GM12891 (cell line): ENCODE measurements at places on chromosomes 13 and 19.

DNA sequence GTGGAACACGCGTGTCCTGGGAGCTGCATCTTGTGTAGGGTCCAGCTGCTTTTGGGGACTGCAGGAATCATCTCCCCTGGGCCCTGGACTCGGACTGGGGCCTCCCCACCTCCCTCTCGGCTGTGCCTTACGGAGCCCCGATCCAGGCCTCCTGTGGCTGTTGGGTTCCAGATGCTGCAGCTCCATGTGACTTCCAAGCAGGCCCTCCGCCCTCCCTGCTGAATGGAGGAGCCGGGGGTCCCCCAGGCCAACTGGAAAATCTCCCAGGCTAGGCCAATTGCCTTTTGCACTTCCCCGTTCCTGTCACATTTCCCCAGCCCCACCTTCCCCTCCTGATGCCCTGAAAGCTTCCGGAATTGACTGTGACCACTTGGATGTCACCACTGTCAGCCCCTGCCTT lies 6.2 kb upstream of the PGLS start:
- no peak for DNase-seq

GRCh38 chr13:80083853-80084676 lies 256.9 kb downstream of the SPRY2 start:
- DNase-seq, result no peak

DNA sequence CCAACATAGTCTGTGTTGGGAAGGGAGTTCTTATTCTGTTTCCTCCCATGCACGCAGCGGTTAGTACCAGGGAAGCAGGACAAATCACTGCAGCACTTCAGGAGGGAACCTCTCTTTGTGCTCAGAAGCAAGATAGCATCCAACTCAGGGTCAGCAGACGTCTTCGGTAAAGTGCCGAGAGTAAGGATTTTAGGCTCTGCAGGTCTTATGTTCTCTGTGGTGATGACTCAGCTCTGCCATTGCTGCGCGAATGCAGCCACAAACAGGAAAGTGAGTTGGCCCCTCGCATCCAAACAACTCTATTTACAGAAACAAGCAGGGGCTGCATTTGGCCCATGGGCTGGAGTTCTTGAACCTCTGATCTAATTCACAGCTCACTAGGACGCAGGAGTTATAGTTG lies 122.1 kb upstream of the SPATA13 start:
- DNase-seq, result no peak

- no peak for DNase-seq
Measured at GRCh38 chr13:109211616-109212015, 574.8 kb downstream of the IRS2 start.

DNA sequence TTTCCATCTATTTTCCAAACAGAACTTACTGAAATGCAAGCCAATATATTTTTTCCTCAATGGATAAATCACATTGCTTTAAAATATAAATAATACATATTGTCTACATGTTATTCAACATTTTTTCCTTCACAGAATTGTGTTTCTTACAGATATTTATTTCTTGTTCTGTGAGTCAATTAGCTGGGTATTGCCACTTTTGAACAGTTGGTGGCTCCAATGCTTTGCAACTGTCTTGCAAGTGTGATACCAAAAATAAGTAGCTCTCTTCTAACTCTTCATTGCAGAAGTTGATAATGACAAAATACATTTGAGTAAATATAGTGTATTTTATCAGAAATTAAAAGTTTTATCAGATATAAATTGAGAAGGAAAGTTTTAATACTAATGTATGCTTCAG lies 17.1 kb upstream of the GPC5 start:
- no peak for DNase-seq

DNA sequence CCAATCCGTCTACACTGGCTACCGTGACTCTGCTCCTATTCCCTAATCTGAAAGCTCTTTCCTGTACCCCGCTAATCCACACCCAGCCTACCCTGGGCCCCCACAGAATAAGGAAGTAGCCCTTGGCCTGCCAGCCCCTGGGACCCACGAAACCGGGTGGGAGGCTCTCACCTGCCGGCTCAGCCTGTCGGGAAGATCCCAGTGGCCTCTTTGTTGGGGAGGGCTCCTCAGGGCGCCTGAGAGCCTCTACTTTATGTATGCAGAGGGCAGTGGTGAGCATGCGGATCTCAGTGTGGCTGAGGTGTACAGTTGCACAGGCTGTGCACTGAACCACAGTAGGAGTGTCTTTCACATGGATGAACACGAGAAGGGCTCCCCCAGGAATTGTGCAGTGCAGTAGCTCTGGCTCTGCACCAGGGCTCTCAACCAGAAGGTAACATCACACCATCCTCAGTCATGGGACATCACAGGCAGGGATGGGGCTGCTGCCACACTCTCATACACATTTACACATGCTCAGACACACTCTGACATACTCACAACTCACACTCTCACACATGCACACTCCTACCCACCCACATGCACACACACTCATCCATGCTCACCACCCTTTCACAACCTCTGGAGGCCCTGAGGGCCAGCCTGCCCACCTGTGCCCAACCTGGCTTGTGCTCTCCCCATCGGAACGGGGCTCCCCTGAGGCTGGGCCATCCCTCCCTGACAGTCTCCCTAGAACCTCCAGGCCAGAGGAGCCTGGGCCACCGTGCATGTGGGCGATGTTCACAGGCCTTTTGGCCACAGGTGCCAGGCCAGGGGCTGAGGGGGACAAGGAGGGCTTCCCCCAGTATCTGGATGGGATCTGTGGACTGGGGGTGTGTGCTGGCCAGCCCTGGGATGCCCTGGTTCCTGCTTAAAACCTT lies 135.0 kb downstream of the URI1 start:
- no peak for DNase-seq

GRCh38 chr13:39888865-39889810 lies 233.7 kb downstream of the COG6 start:
- DNase-seq, result no peak

- no peak for DNase-seq
Measured at GRCh38 chr19:43768273-43769050, 12.3 kb downstream of the KCNN4 start.

GRCh38 chr13:75372517-75372916 lies 109.5 kb downstream of the TBC1D4 start:
- no peak for DNase-seq

- DNase-seq, result peak; percentile 81
Measured at GRCh38 chr19:55599468-55599841, at the start of gene FIZ1. Gene FIZ1, minus strand, starts transcription at chr19:55599517. Its CDS starts 1,652 bp downstream, at chr19:55597865.

DNA sequence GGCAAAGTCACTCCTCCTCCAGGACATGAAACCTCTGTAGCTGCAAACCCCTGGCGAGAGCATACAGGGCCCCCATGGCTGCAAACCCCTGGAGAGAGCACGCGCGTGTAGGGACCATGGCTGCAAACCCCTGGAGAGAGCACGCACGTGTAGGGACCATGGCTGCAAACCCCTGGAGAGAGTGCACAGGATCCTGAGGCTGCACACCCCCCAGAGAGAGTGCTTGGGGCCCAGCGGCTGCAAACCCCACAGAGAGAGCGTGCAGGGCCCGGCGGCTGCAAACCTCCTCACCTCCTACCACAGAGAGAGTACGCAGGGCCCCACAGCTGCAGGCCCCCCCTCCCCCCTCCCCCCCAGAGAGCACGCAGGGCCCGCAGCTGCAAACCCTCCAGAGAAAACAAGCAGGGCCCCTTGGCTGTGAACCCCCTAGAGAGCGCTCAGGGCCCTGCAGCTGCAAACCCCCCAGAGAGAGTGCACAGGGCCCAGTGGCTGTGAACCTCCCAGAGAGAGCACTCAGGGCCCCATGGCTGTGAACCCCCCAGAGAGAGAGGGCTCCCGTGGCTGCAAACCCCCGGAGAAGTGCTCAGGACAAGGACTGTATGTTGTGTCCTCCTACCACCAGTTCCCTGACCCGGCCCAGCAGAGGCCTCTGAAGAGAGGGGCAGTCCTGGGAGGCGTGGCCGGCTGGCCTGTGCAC lies 7.3 kb downstream of the ADPRHL1 start:
- DNase-seq, result no peak

- no peak for DNase-seq
Measured at GRCh38 chr19:43425567-43426392, 11.1 kb downstream of the TEX101 start.

GRCh38 chr19:53612762-53613526 lies 18.9 kb upstream of the DPRX start:
- DNase-seq, result no peak

- DNase-seq, result no peak
Measured at GRCh38 chr13:73704587-73704986, 429.6 kb downstream of the KLF12 start.

DNA sequence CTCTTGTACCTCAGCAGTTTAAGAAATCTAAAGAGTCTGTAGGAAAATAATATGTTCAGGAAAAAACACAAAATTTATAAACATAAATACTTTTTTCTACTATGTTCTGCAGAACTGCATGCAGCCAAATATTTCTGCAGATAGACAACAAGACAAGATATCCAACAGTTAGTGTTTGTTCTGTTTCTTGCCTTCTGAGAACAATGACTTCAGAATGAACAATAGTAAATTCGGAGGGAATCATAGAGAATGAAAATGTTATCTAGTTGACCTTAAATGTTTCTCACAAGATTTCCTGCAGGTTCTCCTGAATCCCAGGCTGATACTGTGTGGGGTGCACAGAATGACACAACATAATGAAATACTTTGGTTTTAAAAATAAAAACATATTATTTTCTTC lies 180.4 kb downstream of the PCDH9 start:
- no peak for DNase-seq

DNA sequence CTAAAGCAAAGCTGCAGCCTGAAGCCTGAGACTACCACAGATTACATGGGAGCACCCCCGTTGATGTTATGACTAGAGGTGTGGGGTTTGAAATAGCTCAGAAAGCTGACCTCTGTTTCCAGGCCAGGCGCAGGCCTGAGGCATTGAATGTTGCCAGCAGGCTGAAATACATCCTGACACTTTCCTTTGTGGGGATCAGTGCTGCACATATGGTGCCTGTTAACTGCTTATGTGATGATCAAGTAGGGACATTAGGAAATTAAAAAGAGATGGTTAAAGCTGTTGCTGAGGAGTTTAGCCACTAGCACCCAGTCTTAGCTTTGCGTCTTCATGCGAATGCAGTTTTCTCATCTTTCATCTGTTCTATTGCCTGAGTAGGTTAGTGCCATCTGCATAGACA lies 83.2 kb downstream of the CCNA1 start:
- no peak for DNase-seq

GRCh38 chr13:34103854-34104253 lies 285.9 kb downstream of the RFC3 start:
- DNase-seq, result no peak

DNA sequence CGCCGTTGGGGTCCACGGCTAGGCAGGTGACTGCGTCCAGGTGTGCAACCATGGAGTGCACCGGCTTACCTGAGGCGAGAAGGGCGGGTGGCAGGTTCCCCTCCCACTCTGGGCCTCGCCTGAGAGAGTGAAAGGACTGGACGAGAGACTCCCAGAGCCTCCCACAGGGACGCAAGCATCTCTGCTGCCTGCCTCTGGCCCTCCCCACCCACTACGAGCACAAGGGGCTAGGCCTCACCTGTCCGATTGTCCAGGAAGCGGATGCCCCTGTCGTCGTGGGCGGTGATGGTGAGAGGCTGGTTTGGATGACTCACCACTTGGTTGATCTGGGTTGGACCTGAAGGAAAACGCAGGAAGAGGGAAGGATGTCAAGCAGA lies 5.1 kb upstream of the PRKD2 start:
- DNase-seq, result no peak

DNA sequence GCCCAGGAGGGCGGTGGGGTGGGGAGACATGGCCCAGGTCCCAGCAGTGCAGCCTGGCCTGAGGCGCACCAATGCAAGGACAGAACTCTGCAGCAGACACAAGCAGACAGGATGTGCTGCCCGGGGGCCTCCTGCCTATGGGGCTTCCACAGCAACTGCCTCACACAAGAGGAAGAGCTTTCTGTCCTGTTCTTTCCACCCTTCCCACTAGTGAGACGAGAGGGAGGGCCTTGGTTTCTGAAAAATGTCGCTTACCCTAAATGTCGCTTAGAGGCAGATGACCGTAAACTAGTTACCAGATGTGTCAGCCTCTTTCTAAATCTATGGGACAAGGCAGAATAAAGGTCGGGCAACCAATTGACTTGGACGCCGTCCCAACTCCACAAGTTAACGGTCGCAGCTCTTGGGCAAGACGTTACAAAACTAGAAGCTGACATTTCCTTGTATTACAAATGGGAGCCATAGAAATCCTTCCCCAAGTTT lies at the start of gene LAIR1:
Gene LAIR1 (minus strand): TSS at position 157 of the 483 bp plus-strand sequence. CDS start 127 bp downstream, at position 30.
- DNase-seq, result no peak
